Neural cell (in vitro differentiated cells): ENCODE measurements at places on chromosomes 7 and 10. TPM values are rescaled to one million over a fixed set of nuclear protein-coding genes. Genes with fewer than 3 reads are reported as not detected.

Gene ERVW-1
- polyA plus RNA-seq: not detected in 2 replicates

Gene TEX47
- polyA plus RNA-seq: not detected in 2 replicates

Gene TMEM176B
- polyA plus RNA-seq: 1.9 and 3.0 TPM in 2 replicates

Gene IGF2BP3
- polyA plus RNA-seq: 26.3 and 29.6 TPM in 2 replicates

Gene PALD1
- 0.98 and 1.1 TPM in 2 replicates for polyA plus RNA-seq

Gene PHKG1
- 2.6 TPM in 1 of 2 replicates, not detected in the other for polyA plus RNA-seq

Gene CFAP58
- polyA plus RNA-seq: 0.10 TPM in 1 of 2 replicates, not detected in the other

Gene EMX2
- 0.12 and 1.1 TPM in 2 replicates for polyA plus RNA-seq

Gene HHEX
- not detected in 2 replicates for polyA plus RNA-seq

Gene OR6V1
- not detected in 2 replicates for polyA plus RNA-seq

Gene NANOS1
- polyA plus RNA-seq: 26.0 and 29.1 TPM in 2 replicates

Gene LRRD1
- 2.6 and 2.7 TPM in 2 replicates for polyA plus RNA-seq

Gene ACTL6B
- polyA plus RNA-seq: 339 and 389 TPM in 2 replicates
